ENCODE measurements at places on chromosomes 6 and 20.

GRCh38 chr6:150516199-150516598 is 83.5 kb upstream of the PLEKHG1 start:
- no peak for DNase-seq

GRCh38 chr6:28711788-28712341 is 186.2 kb downstream of the GPX5 start:
- no peak for DNase-seq

DNA sequence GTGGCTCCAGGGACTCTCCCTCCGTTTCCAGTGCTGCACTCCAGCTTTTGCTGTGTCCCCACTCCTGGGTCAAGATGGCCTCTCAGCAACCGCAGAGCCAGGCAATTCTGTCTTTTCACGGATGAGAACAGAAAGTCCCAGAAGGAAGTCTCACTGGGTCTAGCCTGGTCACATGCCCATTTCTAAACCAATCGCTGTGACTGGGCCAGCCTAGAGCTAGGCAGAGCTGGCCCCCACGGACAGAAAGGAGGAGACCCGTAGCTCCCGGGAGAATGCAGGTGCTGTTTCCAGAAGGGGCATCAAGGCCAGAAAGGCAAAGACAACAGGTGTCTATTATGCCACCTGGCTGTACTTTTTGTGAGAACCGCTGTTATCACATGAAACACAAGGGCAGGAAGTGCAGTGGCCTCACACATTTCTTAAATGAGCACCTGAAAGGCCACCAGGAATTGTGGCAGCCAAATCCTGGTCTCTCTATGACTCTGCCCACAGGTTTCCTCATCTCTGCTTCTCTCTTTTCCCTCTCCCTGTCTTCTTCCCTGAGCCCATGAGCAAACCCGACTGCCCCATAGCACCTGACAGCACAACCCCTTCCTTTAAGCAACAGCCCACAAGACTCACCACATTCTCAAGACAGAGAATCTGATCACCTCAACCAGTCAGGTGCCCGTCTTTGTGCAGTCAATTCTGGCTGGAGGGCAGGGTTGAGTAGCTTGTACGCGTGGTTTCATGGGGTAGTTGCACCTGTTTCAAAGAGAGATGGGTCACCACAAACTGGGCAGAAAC is 37.1 kb upstream of the B4GALT5 start:
- no peak for DNase-seq

DNA sequence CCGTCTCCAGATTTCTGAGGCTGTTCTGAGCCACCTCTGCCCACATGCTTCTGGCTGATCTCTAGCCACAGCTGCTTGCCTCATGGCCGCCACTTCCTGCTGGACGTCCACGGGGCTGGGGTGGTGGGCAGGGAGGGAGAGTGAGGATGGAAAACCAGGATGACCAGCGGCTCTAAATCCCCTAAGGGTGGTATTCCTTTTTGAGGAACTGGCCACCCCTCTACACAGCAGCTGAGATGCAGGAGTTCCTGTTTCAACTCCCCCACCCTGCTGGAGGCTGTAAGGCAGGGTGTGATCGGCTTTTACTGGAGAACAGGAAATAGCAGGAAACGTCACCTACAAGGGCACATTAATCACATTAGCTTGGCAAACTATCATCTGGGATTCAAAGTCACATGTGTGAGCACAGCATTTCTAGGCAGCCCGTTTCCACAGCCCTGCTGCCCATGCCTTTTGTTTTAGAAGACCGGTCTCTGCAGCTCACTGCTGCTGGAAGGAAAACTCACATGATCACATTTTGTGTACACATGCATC is 181.6 kb upstream of the ECI2 start:
- no peak for DNase-seq

DNA sequence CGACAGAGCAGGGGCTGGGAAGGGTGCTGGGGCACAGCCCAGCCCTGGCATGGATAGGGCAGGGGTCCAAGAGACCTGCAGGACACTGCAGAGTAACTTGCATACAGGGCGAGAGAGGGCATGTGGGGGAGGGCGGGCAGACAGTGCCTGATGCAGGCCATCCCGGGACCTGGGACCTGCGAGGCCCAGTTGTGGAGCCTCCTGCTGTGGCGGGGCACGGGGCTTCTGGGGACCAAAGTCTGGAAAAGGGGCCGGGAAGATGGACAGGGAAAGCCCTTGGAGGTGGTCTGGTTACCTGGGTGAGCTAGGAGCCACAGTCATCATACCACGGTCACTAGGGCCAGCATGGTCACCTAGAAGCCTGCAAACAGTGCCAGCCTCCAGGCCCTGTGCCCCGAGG is 412 bp upstream of the TUBB1 start:
- no peak for DNase-seq

DNA sequence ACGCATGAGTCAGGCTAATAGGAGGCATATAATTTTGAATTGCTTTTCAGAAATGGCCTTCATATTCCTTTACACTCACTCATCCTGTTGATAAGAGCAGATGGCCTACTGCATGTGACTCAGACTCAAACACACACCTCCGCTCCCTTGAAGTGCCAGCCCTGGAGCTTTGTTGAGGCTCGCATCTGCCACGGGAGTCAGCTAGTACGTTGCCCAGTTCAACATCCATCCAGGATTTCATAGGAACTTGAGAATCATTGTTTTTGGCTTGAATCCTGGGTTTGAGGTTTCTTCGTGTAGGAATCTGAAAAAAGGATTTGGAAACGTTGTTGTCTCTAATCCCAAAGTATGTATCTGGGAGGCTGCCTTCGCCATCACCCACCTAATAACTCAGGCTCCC is 87.4 kb upstream of the JAG1 start:
- DNase-seq: no peak

GRCh38 chr6:33904050-33904746 is 100.4 kb upstream of the MLN start:
- peak; percentile 41 for DNase-seq

GRCh38 chr20:59891581-59891980 is 41.9 kb downstream of the SYCP2 start:
- DNase-seq: no peak

GRCh38 chr6:170135821-170136471 is 154.9 kb downstream of the DLL1 start:
- no peak for DNase-seq

- no peak for DNase-seq
Measured at GRCh38 chr6:148244217-148244935, 98.3 kb upstream of the SASH1 start.

DNA sequence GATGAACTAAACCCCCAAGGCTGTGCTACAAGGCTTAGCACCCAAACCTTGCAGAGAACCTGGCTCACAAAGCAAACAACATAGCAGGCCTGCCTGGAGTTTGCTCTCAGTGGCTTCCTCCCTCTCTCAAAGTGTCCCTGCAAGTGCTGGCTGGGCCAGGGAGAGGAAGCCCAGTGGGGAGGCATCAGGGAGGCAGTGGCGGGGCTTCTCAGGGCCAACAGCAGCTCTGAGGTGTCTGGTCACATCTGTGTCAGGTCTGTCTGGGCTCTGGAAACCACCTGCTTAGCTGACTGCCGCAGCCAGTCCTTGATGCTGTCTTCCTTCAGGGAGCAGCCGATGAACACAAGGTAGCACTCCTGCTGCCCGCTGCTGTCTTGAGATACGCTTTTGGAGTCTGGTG is 16.7 kb upstream of the SLC4A11 start:
- DNase-seq: no peak

DNA sequence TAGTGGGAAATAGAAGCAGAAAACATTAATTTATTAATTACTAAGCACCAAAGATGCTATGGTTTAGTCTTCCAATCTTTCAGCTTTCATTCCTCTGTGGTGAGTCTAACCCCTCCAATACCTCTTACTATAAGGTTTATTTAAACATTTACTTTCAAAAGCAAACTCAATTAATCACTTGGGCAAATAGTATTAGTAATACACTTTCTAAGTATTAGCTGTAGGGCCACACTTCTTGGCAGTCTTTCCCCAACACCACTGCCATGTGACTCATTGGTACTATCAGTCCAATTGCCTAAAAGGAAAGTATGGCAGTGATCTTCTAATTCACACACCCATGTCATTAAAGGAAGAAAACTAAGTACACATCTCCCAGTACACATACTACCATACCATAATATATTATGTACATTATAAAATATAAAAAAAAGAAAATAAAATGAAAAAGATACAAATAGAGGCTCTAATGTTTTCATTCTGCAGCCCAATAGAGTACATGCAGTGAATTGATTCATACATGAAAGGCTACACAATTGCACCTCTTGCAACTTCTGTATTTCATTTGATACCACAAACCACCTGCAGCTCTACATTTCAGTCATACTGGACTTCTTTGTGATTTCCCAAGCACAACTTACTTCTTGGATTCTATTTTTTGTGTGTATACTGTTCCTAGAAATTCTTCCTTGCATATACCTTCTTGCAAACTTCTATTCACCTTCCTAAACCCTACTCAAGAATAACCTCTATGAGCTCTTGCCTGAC is 218.6 kb downstream of the PKHD1 start:
- DNase-seq: no peak

DNA sequence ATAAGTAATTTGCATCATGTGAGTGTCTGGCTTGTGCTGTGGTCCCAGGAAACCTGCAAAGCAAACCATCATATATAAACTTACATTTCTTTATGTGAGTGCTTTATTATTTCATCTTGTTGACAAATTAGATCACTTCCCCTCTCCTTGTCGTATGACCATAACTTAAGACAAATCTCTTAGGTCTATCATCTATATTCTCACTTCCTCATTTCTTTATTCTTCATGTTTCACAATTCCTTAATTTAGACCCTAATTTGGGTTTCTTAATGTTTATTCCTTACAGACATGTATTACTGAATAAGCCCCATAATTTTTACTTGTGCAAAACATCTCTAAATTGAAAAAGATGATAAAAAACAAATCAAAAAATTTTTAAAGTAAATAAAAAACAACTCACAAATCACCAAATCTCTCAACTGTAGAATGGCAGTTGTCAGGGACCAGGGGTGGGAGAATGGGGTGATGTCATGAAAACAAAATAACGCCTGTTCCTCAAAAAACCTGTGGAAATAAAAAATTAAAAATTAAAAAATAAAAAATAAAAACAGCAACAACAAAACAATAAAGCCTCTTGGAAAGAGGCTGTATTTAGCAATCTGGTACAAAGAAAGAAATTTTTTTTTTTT is 49.5 kb upstream of the FBXO30 start:
- no peak for DNase-seq

- no peak for DNase-seq
Measured at GRCh38 chr6:7156643-7157278, 49.0 kb downstream of the RREB1 start.

- no peak for DNase-seq
Measured at GRCh38 chr6:163404825-163405265, 9.7 kb upstream of the QKI start.

All from activated CD4-positive, alpha-beta T cell treated with anti-CD3 and anti-CD28 coated beads, Interleukin-2, amount 50 U/mL, for 4 hours (primary cell).